ENCODE measurements at places on chromosomes 5 and 9.

GRCh38 chr9:38386319-38386895 is 6.1 kb upstream of the ALDH1B1 start:
- no peak for DNase-seq

GRCh38 chr5:41482715-41483114 is 27.7 kb downstream of the PLCXD3 start:
- no peak for DNase-seq

- DNase-seq = no peak
Observed at GRCh38 chr5:88404405-88404804, 135.8 kb upstream of the TMEM161B start.

DNA sequence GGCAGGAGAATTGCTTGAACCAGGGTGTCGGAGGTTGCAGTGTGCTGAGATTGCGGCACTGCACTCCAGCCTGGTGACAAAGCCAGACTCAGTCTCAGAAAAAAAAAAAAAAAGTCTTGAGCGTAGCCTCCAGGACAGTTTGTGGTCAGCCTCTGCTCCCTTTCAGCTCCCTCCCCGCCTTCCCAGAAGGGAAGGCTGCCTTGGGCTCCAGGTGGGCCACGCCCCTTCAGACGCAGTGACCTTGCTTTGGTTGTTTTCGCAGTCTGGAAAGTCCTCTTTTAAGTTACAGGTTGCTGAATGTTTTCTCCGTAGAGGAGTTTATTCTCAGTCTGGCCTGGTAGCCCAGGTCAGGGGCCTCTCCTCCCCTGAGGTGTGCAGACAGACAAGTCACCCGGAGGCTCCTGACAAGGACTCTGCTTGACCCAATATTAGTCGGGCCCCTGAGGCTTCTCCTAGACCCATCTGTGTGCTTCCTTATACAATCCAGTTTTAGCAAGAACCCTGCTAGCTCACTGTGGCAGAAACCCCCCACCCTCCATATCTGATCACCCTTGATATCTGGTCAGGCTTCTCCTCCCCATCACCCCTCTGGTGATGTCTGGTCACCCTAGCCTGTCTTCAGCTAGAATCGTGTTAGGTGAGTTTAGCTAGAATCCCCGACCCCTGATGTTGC is 31.6 kb upstream of the N4BP3 start:
- no peak for DNase-seq

GRCh38 chr9:121550569-121551512 is 51.2 kb upstream of the GGTA1 start:
- peak; percentile 88 for DNase-seq

- DNase-seq = no peak
Observed at GRCh38 chr5:74560245-74560644, 80.3 kb downstream of the ENC1 start.

- DNase-seq = no peak
Observed at GRCh38 chr9:110041452-110041851, 166.5 kb downstream of the C9orf152 start.

GRCh38 chr5:178421699-178422399 is 168.3 kb downstream of the COL23A1 start:
- DNase-seq = no peak

GRCh38 chr5:15634591-15635288 is 134.8 kb downstream of the FBXL7 start:
- no peak for DNase-seq

DNA sequence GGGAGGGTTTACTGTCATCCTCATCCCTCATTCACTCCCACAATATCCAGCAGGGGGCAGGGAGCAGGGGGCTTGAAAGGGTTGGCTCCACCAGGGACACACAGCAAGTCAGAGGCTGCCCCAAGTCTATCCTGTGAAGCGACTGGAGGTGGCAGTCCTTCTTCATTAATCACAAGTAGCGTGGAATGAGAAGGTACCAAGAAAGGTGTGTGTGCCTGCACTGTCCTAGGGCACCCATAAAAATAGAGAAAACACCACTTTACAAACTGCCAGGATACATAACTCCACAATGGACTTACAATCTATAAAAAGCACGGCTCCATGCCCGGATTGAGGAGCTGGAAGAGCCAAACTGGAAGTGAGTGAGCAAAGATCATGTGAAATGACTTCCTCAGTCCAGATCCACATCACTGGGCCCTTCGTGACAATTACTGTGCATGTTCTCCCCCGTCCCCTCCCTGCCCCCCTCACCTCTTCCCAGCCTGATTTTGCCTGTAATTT is 183.9 kb downstream of the SLIT3 start:
- no peak for DNase-seq

DNA sequence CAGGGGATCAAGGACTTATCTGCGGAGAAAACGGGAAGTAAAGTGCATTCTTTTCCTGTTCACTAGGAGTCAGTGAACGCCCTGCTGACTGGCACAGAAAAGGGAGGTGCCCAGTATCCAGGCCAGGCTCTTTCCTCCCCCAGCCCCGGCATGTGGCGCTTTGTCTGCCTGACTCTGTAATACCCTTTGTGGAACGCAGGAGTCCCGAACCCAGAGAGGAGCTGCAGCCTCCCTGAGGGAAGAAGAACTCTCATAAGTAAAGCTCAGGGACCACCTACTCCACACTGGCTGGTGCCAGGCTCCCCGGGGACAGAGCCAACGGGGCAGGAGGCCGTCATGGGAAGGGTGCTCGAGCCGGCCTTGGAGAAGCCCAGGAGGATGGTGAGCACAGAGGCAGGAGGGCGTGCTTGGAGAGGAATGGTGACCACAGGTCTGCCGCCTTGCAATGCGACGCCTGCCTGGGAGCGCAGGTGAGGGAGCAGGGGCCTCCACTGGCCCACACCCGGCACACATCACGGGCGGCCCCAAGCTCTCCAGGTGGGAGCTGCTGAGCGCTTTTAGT is 31.5 kb downstream of the VAV2 start:
- no peak for DNase-seq
